ENCODE measurements at places on chromosomes 5 and 9.

DNA sequence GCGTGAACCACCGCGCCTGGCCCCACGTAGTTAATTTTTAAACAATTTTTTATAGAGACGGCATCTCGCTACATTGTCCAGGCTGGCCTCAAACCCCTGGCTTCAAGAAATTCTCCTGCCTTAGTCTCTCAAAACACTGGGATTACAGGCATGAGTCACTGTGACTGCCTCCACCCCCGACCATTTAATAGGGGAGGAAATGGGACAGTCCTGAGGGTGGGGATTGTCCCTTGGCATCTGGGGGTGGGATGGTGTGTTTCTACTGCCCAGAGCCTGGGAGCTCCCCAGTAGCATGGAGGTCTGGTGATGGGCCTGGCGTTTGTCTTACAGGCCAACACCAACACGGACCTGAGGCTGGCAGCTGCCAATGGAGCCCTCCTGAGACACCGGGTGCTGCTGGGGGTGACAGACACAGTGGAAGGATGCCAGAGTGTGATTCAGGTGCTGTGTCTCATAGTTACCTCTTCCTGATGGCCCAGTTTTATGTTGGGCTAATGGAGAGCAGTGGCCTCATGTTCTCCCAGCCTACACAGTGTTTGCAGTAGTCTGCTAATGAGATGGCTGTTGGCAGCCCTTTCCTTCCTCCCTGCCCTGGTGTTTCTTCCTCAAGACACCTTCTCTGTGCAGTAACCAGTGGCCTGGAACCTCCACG lies 22.5 kb downstream of the TMEM268 start:
- DNase-seq: no peak

GRCh38 chr5:133523961-133524586 lies 88.3 kb downstream of the FSTL4 start:
- DNase-seq: no peak

DNA sequence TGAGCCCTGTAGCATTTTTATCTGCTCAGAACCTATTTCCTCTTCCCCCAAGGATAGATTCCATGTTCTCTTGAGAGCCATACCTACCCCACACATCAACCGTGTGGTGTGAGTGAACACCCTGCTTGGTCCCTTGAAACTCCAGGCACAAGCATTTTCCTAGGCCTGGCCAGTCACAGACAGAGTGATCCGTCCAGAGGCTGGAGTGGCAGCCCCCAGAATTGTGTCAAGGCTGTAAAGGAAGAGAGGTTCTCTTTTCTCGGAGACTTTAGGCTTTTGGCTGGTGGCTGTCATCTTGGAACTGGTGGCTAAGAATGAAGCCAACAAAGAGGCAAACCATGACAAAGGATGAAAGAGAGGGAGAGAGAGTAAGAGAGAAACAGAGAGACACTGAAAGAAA lies 66.0 kb downstream of the ARHGEF37 start:
- DNase-seq: no peak

DNA sequence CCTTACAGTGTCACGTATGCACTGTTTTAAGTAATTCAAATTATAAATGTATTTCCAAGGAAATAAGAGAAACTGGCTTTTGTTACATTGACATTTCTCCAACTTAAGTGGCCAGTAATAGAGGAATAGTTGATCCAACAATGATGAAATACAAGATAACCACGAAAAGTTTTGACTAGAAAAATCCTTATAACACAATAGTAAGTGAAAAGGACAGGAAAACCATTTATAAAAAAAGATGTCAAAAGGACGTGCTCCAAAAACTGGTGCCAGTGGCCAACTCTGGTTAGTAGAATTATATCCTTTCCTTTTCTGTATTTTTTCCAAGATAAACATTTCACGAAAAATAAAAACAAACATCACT lies 210.9 kb downstream of the GAPVD1 start:
- DNase-seq: no peak

DNA sequence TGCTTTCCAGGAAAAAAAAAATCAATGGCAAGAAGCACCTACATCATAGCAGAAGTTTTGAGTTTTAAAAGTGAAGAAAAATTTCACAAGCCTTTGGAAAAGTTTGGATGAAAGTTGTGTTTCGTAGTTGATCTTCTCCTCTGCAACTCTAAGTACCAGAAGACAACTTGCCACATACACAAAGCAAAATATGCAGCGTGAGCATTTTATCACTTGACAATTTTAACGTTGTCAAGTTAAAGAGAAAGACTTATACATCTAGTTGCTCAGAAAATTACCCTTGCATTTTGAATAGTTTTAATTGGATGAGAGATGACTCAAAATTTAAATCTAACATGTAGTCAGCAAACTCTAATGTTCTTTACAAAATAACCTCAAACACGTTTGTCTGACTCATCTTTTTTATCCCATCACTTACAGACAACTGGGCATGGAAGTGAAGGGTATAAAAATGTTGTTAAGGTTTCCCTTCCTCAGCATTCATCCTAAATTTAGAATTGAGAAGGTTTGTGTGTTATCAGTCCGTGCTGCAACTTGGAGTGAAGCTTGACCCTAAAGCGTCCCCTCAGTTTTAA lies 213.4 kb downstream of the MARCHF11 start:
- no peak for DNase-seq

DNA sequence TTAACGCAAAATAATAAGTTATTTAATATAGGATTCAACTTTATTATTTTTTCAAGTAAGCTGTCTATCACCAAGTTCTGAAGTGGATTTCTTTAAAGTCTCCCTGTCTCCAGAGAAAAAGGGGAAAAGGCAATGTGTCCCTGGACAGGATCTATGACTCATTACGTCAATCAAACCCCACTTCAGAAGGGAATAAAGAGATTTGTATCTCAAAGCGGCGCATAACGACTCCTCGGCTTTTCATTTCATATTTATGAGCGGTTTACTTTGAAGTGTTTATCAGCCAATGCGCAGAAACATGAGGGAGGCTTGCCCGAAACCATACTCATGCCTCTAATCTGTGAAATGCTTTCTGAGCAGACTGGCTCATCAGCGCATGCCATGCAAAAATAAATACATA lies 938.6 kb upstream of the WWC1 start:
- no peak for DNase-seq

DNA sequence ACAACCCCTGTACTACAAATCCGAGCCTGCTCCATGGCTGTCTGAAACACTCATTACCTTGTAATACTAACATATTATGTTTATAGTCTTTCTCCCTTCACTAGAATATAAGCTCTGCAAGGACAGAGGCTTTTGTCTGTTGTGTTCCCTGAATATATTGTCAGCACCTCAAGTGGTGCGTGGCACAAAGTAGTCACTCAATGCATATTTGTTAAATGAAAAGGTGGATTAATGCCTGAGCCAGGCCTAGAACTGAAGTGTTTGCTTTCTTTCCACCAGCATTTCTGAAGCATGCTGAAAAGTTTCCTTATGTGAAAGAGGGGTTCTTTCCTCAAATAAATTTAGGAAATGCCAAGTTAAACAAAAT lies 36.3 kb downstream of the ELL2 start:
- DNase-seq: no peak

DNA sequence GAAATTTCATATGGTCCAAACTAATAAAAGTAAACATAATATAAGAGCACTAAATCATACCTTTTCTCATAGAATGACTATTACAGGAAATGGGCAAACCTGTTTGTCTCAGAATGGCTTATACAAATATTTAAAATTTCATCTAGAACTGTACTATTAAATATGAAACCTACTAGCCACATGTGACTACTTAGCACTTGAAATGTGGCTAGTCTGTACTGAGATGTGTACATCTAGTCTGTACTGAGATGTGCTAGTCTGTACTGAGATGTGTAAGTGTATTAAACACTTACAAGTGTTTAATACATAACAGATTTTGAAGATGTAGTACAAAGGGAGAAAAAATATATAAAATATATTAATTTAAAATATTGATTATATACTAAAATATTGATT lies 22.4 kb downstream of the ABITRAM start:
- DNase-seq: no peak

DNA sequence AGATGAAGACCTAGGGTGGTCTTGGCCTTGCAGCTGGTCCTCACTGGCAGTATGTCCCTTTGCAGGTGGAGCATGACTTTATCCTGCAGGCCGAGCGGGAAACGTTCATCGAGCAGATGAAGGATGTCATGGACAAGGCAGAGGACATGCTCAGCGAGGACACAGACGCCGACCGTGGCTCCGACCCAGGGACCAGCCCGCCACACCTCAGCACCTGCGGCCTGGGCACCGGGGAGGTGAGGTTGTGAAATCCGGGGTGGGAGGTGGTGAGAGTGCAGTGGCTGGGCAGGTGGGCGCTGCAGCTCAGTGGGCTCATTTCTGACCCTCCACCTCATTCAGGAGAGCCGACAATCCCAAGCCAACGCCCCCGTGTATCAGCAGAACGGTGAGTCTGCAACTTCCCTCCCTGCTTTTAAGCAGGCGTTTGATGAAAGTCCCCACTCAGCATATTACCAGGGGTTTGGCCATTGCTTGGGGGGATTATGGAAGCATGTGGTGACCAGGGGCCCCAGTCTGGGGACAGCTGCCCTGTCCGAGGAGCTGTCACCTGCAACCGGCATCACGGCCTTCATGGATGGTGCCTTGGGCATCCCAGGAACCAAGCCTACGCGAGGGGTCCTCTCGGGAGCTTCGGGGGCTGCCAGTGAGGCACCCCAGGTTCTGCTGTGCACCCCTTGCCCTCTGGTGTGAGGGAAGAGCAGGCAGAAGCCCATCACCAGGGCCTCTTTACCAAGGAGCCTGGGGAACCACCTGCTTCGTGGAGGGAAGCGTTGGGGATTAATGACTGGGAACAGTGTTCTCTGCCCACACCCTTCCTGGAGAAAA lies 84.0 kb downstream of the WNK2 start:
- no peak for DNase-seq

GRCh38 chr5:179405054-179405416 lies 59.8 kb upstream of the ADAMTS2 start:
- DNase-seq: no peak

DNA sequence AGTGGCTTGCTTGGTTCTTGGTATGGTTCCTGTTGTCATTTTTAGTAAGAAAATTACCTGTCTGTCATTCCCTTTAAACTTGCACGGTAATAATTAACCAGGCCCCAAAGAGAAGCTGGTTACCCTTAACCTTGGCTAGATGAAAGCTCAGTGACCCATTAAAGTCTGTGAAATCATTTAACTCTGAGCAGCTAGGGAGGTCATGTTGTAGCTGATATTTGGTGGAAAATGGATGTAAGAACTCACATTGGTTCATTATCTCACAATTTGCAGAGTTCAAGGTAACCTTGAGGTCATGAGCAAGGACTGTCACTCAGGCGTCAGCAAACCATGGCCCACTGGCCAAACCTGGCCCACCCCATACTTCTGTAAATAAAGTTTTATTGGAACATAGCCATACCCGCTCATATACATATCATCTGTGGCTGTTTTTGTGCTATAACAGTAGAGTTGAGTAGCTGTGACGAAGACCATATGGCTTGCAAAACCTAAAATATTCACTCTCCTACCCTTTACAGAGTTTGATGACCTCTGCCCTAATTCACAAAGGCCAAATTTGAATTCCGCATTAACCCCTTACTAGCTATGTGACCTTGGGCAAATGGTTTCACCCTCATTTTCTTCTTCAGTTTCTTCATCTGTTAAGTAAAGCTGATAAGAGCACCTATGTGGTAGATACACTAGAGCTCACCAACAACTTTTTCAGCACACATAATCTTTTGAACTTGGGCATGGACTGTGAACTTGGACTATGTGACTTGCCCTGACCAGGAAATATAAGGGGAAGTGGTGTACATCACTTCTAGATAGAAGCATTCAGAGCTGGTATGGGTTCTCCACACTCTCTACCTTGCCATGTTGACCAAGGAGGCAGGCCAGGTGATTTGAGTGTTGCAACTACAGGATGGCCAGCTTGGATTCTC lies 61.5 kb upstream of the CPEB4 start:
- DNase-seq: no peak

DNA sequence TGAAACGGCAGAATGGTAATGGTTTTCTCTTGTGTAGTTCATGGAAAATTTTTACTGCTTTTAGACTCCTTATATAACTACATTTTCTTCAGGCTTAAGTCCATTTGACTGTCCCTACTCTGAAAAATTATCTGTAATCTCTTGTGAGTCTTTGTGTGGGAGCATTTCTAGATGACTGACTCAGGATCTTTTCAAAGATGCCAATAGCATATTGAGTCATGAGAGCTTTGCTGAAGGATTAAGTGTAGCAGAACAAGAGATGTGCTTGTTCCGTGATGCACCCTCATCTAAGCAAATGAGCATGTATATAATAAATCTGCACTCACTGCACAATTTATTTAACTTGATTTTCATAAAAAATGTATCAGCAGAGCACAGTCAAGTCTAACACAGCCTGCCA lies 298.7 kb upstream of the CDH6 start:
- DNase-seq: no peak

- no peak for DNase-seq
Measured at GRCh38 chr5:143314099-143314498, 89.4 kb downstream of the NR3C1 start.

- DNase-seq: no peak
Measured at GRCh38 chr9:79685577-79685976, 113.8 kb downstream of the TLE4 start.

DNA sequence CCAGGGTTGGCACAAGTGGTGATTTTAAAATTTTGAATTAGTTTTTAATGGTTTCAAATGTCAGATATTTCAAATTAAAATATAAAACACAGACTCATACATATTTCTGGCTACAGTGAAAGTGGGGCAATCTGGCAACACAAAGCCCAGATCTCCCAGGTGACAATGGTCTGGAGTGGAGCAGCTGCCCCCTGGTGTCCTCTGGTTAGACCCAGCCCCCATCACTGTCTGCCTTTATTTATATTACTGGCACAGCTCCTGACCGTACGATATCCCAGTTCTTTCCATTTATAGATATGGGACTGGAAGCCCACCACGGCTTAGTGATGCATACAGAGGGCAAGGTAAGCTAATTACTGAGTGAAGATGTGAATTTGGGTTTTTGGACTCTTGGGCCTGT lies 37.3 kb downstream of the MACIR start:
- no peak for DNase-seq

- no peak for DNase-seq
Measured at GRCh38 chr9:83280268-83280667, 217.3 kb upstream of the RASEF start.

DNA sequence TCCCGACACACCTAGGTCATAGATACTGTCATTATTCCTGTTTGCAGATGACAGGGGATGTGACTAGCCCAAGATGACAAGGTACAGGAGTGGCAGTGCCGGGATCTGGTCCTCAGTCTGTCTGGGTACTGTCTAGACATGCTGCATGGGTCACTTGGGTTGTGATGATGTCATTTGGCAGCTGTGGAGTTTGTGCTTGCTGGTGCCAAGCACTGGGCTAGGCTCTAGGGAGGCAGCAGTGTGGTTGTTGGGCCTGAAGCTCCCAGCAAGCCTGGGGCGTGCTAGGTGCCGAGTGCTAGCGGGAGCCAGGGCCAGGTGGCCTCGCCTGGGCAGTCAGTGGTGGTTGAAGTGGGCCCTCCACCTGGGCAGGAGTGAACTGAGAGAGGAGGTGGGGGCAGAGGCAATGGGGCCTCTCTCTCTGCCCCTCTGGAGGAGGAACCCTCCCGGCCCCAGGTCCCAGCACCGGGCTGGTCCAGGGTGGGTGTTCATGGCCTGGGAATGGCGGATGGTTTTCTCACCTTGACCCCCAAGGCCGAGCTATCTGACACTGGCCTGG lies 8.8 kb upstream of the ASB6 start:
- DNase-seq: no peak

Data from memory B cell (primary cell).